ENCODE measurements at places on chromosomes 5 and 9.

DNA sequence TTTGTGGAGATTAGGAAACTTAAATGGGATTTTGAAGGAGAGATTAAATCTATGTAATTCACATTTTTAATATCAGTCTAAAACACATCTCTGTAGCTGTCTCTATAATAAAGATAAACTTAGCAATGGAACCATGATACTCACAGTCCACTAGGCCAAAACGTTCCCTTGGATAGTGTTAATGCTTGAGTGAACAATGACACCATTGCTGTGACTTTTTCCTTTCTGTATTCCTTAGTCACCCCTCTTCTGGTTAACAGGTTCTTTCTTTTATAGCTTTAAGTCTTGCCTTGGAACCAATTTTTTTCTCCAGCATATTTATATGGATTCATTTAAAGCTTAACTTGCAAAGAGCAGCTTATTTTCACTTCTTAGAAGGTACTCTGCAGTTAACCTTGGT, 63.3 kb downstream of the INSL6 start:
- DNase-seq, result no peak

- no peak for DNase-seq
These were observed 353.4 kb upstream of the GRIA1 start for GRCh38 chr5:153136910-153137614.

- DNase-seq, result no peak
These were observed 52.0 kb upstream of the KLF4 start for GRCh38 chr9:107541523-107541922.

GRCh38 chr9:3036333-3036700, 192.4 kb upstream of the PUM3 start:
- no peak for DNase-seq

DNA sequence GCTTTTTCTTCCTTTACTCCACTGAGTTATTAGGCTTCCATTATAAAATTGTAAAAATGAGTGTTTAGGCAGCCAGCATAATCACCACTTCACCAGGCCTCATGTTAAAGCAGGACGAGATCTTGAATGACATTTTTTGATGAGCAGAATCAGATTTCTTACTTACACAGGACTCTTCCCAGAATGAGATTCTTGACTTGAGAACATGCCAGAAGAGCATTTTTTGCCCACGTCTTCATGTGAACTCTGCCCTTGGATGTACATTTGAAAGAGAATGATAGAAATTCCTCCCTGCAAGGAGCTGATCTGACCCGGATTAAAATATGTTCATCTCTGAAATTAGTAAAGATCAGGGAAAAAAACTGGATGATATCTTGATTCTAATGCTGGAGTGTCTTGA, 212.1 kb upstream of the ADRA1B start:
- DNase-seq, result no peak

GRCh38 chr5:141709699-141710267, 27.8 kb upstream of the ARAP3 start:
- no peak for DNase-seq

GRCh38 chr9:92414566-92414965, 9.7 kb downstream of the OMD start:
- DNase-seq, result no peak

- no peak for DNase-seq
These were observed 30.6 kb upstream of the TTC1 start for GRCh38 chr5:159978358-159978757.

- DNase-seq, result peak; percentile 5
These were observed 1.6 kb upstream of the PHYKPL start for GRCh38 chr5:178234121-178234749.

Measured in NCI-H146 (cell line).